ENCODE measurements at places on chromosomes 16 and 17.

- DNase-seq = peak; percentile 64
These were observed at the start of gene UNKL for GRCh38 chr16:1414532-1415260. TSS of gene UNKL (minus strand) at chr16:1414704. CDS start at chr16:1414691, 13 bp downstream.

DNA sequence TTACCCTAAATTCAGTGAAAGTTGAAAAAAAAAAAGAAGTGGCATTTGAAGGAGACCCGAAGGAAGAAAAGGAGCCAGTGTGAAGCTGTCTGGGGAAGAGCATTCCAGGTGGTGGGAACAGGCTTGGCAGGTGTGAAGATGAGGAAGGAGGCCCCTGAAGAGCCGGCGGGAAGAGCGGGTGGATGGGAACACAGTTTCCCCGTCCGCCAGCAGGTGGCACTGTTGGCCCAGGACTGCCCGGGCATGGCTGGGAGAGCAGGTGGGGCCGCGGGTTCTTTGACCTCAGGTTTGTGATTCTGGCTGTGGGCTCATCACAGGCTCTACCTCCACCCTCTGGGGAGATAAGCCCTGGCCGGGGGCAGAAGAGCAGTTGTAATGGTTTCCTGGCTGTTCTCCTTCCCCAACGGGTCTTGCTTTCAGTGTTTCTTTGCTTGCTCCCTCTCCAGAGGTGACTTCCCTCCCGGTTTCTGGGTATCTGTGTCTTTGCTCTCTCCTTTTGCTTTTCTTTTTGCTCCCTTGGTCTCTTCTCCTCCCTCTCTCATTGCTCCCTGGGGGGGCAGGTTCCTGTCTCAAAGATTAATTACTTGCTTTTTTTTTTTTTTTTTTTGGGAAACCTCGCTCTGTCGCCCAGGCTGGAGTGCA is 32.3 kb downstream of the RAP1GAP2 start:
- peak; percentile 53 for DNase-seq

DNA sequence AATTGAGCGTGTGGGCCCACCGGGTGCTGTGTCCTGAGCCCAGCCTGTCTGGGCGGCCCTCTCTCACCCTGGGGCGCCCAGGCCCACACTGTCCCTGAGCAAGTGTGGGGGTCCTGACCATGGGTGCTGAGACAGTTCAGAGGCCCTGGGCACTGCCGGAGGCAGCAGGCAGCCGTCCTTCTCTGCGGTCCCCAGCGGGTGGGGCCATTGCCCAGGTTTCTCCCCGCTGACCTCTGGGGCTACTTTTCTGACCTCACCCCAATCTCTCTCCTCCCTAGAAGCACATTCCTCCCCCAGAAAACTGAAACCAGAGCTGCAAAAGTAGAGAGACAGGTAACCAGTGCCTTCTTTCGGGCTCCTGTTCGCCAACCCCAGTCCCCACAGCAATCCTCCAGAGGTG is 36.0 kb upstream of the PVALEF start:
- DNase-seq = no peak

- DNase-seq = no peak
These were observed 697 bp downstream of the NOL11 start for GRCh38 chr17:67718325-67718941.

DNA sequence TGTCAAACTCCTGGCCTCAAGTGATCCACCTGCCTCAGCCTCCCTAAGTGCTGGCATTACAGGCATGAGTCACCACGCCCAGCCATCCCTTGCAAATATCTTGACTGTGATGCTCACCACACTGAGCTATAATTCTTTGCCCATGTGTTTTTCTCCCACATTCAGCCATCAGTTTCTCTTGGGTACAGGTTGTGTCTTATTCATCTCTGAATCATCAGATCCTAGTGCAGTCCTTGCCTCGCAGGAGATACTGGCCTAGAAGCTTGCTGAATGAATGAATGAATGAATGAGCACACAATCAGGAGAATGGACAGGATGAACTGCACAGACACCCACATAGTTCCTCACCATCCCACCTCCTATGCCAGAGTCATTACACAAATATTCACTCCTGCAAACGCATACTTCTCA is 24.4 kb upstream of the ETV4 start:
- no peak for DNase-seq

- no peak for DNase-seq
These were observed 89.3 kb downstream of the SMG6 start for GRCh38 chr17:2214047-2214928.

DNA sequence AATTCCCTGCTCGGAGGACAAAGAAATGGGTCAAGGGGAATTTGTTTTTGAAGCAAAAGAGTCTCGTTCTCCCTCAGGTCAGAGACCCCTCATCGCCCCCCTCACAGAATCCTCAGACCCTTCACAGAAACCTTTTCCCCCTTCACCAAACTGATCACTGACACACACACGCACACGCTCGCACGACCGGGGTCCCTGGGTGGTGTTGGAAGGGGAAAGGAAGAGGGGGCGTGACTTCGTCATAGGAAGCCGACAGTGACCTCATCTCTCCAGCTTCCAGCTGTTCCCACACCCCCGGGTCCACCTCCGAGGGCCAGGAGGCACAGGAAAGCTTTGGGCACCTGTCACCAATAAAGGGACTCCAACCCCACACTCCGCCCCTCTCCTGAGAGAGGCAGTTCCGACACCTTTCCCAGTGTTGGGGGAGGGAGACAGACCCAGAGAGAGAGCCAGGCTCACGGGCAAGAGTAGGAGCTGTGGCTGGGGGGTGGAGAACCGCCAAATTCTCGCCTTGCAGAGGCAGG is 1.2 kb downstream of the ASGR1 start:
- no peak for DNase-seq

DNA sequence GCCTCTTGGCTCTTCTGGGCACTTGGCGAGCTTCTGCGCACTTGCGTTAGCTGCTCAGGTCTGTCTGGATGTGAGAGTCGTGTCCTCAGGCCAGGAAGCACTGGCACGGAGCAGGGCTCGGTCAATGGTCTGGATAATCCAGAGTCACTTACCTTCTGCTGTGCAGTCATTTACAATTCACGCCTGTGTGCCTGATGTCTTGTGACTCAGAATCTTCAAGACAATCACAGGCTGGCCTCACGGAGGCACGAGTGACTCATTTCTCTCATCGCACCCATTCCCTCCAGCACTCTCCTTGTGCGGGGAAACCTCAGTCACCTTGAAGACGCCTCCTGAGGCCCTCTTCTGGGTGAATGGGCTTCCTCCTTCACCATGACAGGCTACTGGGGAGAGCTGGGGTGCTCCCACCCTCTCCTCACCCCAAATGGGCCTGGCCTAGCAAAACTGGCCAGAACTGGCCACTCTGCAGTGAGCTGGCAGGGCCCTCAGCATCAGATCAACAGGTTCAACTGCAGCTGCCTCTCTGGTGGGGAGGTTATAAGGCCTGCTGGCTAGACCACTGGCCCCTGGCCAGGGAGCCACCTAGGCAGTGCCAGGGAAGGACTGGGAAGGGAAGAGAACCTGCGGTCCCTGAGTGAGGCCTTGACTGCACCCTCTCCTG is 1.9 kb upstream of the CAPN15 start:
- DNase-seq = no peak

GRCh38 chr16:73304008-73304774 is 256.3 kb upstream of the ZFHX3 start:
- DNase-seq = no peak

GRCh38 chr17:53033297-53033696 is 789.4 kb upstream of the KIF2B start:
- no peak for DNase-seq

DNA sequence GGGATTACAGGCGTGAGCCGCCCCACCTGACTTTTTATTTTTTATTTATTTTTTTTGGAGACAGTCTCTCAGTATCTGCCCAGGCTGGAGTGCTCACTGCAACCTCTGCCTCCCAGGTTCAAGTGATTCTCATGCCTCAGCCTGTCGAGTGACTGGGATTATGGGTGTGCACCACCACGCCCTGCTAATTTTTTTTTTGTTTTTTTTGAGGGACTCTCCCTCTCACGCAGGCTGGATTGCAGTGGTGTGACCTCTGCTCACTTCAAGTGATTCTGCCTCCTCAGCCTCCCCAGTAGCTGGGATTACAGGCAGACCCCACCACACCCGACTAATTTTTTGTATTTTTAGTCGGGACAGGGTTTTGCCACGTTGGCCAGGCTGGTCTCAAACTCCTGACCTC is 7.7 kb downstream of the ZNF207 start:
- DNase-seq = no peak

- no peak for DNase-seq
These were observed 31.4 kb upstream of the CDC42EP4 start for GRCh38 chr17:73343168-73343634.

DNA sequence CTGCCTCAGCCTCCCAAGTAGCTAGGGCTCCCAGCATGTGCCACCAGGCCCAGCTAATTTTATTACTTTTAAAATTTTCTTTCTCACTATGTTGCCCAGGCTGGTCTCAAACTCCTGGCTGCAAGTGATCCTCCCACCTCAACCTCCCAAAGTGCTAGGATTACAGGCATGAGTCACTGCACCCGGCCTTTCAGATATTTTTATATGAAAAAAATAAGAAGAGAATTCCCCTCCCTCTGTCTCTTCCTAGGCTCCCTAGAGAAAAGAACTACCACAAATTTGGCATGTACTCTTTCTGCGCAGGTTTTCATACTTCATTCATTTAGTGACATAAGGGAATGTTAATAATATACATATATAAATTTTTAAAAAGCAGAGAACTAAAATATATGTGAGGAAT is 21.7 kb upstream of the SMURF2 start:
- DNase-seq = no peak

- no peak for DNase-seq
These were observed 24.6 kb downstream of the COG7 start for GRCh38 chr16:23428351-23428750.

DNA sequence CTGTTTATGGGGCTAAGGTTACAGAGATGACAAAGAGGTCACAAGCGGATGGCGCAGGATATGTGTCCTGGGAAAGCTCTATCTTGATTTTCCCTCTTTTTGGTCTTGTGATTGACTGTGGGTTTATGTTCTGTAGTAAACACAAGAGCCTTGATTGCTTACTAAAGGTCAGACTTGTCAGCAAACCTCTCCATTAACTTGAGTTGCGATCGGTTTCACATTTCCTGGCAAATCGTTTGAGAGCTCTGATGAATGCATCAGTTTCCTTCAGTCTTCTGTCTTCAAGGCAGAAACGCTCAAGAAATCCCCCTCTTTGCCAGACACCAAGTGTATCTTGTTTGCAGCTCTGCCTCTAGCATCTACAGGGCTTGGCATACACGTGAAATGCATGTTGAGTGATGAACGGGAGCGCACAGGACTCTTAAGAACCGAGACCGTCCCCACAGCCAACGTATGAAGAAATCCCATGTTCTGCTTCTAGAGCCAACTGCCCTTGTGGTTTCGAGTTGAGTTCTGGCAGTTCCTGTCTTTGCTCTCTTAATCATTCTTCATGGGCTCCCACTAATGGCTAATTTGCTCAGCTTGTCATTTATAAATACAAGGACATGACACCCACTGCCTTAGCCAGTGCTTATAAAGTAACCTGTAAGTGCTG is 143.3 kb downstream of the PITPNC1 start:
- no peak for DNase-seq

DNA sequence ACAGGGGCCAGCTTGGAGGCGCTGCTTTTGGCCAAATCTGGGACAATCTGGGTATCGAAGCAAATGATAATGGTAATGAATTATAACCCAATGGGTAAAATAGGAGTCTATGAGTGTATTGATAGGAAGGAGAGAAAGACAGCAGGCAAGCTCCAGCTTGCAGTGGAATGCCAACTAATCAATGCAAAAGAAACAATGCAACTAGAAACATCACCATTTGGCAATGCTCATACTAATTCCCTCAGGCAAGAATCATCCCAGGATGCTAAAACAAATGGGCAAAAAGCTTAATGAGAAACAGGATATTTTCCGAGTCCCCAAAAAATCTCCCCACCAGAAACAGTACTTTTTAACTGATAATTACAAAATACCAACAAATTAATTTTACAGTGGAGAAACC is 64.7 kb downstream of the ADCY9 start:
- DNase-seq = no peak

GRCh38 chr16:79278506-79278905 is 322.0 kb downstream of the MAF start:
- peak; percentile 13 for DNase-seq

GRCh38 chr16:15682105-15682570 is 32.1 kb downstream of the NDE1 start:
- peak; percentile 5 for DNase-seq

DNA sequence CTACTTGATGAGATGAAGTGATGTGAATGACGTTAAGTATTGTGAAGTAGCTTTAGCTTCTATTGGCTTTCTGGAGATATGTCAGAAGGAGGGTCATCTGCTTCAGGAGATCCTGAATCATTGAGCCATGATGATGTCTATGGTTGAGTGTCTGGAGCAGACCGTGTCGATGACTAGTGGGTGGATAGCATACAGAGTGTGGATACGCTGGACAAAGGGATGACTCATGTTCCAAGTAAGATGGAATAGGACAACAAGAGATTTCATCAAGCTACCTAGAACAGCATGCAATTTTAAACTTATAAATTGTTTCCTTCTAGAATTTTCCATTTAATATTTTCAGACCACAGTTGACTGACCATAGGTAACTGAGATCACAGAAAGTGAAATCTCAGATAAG is 116.1 kb upstream of the RBBP6 start:
- DNase-seq = no peak

DNA sequence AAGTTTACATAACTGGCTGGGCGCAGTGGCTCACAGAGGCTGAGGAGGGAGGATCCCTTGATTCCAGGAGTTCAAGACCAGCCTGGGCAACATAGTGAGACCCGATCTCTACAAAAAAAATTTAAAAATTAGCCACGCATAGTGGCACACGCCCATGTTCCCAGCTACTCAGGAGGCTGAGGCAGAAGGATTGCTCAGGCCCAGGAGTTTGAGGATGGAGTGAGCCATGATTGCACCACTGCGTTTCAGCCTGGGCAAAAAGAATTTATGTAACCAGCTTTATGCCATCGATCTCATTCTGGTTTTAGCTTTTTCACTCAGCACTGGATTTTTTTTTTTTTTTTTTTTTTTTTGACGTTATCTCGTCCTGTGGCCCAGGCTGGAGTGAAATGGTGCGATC is 9.1 kb upstream of the CD300E start:
- no peak for DNase-seq

- no peak for DNase-seq
These were observed 70.8 kb upstream of the TRAP1 start for GRCh38 chr16:3787924-3788661.

DNA sequence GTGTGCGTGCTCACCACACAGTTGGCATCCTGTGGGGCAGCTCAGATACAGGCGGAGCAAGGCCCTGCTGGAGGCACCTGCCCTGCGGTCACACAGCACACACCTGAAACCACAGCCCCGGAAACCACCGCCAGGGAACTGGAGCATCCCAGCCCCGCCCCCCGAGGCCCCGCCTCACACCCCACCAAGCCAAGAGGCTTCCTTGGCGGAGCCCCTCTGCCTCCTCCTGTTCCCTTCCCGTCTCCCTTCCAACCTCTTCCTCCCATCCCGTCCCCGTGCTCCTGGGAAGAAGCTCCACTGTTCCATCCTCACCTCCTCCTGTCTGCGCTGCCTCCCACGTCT is 205.5 kb downstream of the NTN1 start:
- no peak for DNase-seq

Data from stimulated activated CD8-positive, alpha-beta memory T cell treated with anti-CD3 and anti-CD28 coated beads, Interleukin-7, amount 100 ng/mL, for 1 hour (primary cell).